ENCODE measurements at places on chromosomes 5 and 9.

GRCh38 chr9:120851449-120851848 lies 8.7 kb upstream of the PSMD5 start:
- DNase-seq: no peak

- DNase-seq: no peak
These were observed 21.2 kb downstream of the FYB1 start for GRCh38 chr5:39198127-39198526.

DNA sequence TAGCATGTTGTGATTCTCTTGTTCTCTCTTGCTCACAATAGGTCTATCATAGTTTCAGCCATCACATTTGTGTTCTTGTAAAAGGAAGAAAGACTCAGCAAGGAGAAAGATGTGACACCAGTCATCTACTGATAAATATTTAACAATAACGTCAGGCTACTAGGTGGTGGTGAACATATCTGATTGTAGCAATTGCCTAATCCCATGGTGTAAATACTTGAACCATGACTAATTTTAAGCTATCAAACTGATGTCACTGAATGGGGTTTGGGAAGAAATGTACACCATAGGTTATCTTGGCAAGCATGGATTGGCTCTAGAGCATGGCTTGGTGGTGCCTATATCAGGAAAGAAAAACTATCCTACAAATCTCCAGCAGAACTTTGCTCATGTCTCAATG lies 16.6 kb downstream of the DMRTA1 start:
- no peak for DNase-seq

DNA sequence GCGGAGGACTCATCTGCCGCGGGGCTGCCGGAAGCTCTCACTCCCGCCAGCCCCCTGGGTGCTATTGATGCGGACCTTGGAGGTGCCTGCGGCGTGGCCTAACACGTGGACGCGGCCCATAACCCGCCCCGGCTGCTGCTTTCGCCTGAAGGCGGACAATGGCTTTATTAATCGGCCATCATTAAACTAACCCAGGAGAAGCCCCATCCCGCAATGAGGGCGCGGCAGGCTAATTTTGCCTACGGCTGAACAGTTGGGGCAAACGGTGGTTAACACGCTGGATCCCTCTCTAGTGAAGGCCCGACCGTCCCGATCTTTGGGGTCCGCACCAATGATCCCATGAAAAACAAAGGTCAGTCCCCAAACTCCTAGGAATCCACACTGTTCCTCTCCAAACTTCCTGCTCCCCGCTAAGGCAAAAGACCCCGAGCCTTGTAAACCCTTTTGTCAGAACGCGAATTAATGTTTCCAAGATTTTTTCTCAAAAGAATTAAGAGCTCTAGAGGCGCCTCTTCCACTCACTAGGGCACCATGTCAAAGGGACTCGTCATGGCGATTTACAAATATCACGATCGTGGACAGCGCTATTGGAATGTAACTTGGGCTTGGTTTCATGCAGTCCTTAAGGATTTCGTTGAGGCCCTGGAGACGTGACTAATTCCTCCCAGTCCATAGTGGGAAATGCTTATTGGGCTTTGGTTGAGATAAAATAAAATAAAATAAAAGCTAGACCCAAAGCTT lies 193.1 kb downstream of the MEF2C start:
- no peak for DNase-seq

GRCh38 chr5:80491296-80491695 lies 3.4 kb downstream of the FAM151B start:
- no peak for DNase-seq

- DNase-seq: no peak
These were observed 243.6 kb downstream of the AUH start for GRCh38 chr9:91117959-91118703.

GRCh38 chr9:105436783-105437182 lies 11.1 kb upstream of the FSD1L start:
- no peak for DNase-seq

- DNase-seq: no peak
These were observed 125.0 kb upstream of the FBN2 start for GRCh38 chr5:128662997-128663396.

DNA sequence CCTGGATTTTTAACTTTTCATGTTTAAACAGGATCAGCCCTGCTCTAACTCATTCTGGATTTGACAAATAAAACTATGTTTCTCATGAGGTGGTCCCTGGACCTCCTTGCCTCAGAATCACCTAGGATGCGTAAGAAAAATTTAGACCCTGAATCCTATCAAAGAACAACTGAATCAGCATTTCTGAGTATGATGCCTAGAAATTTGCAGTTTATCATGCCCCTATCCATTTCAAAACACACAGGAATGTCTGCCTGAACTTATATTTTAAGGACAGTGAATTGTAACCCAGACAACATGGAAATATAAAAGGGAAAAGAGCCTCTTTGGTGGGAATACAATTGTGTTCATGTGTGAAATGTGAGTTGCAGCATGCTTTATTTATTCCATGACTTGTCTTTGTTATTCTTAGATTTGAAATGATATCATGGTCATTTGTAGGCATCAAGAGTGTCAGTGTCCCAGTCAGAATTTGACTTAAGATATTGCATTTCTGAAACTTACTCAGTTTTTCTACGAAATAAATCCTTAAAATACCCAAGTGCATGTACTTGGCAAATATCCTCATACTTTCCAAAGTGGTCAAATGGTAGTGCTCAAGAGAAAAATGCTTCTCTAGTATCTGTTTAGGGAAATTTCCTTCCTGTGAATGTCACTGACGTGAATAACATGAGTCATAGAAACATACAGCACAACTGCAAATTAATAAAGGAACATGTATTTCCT lies 144.3 kb downstream of the GIN1 start:
- DNase-seq: no peak

Data from stimulated activated CD8-positive, alpha-beta memory T cell treated with anti-CD3 and anti-CD28 coated beads, Interleukin-2, amount 100 ng/mL, for 1 hour (primary cell).